Pulmonary artery endothelial cell (primary cell): ENCODE measurements at places on chromosomes 16 and 17. TPM values are rescaled to one million over a fixed set of nuclear protein-coding genes. Genes with fewer than 3 reads are reported as not detected.

Gene C17orf50
- not detected in 2 replicates for total RNA-seq

Gene TP53TG3C
- not detected in 2 replicates for total RNA-seq

Gene SOX8
- total RNA-seq: 0.25 and 0.99 TPM in 2 replicates

Gene KRT39
- not detected in 2 replicates for total RNA-seq

GRCh38 chr16:64364016-64364415, 757.8 kb downstream of the CDH11 start:
- DNase-seq: no peak

DNA sequence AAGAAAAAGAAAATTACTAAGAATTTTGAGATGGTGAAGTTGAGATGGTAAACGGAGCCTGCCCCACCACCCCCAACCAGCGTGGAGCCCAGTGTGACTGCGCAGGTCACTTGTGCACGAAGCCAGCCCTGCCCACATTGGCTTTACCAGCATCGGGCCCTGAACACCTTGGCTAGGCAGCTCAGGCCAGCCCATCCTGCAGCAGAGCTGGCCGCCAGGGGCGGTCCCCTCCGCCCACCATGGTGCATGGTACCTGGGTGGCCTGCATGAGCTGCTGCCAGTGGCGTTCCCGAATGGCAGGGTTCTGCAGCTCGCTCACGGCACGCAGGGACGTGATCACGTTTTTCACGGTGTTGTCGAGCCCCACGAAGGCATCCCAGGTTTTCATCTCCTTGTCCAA, 62.7 kb downstream of the DNAH17 start:
- DNase-seq: no peak

GRCh38 chr16:31696968-31697743, 169.5 kb downstream of the AHSP start:
- DNase-seq: peak; percentile 10

DNA sequence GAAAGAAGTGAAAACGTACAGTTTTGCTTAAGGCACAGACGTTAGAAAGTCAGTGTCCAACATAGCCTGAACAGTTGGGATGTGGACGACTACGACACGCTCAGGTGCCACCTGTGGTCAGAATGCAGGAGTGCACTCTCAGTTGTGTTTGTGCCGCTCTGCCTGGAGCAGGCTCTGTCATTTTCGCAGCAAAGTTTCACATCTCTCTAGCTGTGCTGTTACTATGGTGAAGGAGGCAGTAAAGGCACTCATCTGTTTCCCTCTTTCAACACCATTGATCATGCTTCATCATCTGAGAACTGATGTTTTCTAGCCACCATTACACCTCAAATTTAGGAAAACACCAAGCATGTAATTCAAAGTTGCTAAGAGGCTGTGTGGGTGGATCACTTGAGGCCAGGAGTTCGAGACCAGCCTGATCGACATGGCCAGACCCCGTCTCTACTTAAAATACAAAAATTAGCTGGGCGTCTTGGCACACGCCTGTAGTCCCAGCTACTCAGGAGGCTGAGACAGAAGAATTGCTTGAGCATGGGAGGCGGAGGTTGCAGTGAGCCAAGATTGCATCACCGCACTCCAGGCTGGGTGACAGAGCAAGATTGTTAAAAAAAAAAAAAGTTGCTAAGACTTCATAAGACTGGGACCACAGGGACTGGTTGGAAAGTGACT, 44.9 kb upstream of the DNAJA2 start:
- no peak for DNase-seq

GRCh38 chr17:81499601-81499970, 13.0 kb downstream of the ACTG1 start:
- DNase-seq: no peak

GRCh38 chr17:29238133-29238850, 8.4 kb upstream of the CRYBA1 start:
- no peak for DNase-seq
